Suppressor macrophage treated with lipopolysaccharide for 1 hour (primary cell): ENCODE measurements at places on chromosomes 12 and 14.

GRCh38 chr12:98489176-98489575 is 26.2 kb upstream of the TMPO start:
- DNase-seq, result no peak

DNA sequence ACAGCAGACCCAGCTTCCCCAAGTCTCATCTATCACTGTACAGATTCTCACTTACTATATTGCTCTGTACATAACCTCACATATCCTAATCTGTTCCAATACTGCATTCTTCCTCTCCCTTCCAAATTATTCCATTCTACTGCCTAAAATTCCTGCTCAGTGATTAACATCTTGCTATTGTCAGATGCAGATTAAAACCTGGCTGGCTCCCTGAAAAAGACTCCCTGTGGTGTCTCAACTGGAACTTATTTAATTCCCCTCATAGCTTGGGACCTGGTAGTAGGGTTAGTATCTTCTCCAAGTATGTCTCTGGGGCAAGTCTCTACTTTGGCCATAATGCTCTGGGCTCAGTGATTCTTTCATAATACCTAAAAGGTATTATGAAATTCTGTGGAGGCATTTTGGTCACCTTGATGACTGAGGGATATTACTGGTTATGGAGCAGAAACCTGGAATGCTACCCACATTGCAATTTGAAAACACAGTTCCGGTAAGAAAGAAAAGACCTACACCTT is 55.8 kb downstream of the PAWR start:
- no peak for DNase-seq

- peak; percentile 61 for DNase-seq
Measured at GRCh38 chr12:89514751-89515150, 9.8 kb downstream of the GALNT4 start.

DNA sequence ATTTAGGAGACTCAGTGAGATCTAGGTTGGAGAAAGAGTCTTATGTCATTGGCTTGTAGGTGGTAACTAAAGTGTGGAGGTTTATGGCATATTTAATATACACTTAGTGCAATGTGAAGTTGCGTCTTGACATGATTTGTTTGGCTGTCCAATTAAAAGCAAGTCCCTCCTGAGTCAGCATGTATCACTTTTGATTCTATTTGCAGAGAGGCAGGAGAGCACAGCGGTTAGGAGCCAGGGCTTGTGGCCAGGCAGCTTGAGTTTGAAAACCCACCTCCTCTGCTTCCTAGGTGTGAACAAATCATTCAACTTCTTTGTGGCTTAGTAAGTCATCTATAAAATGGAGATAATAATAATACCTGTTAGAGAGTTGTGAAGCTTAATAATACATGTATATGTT is 68.5 kb upstream of the OTX2 start:
- no peak for DNase-seq

DNA sequence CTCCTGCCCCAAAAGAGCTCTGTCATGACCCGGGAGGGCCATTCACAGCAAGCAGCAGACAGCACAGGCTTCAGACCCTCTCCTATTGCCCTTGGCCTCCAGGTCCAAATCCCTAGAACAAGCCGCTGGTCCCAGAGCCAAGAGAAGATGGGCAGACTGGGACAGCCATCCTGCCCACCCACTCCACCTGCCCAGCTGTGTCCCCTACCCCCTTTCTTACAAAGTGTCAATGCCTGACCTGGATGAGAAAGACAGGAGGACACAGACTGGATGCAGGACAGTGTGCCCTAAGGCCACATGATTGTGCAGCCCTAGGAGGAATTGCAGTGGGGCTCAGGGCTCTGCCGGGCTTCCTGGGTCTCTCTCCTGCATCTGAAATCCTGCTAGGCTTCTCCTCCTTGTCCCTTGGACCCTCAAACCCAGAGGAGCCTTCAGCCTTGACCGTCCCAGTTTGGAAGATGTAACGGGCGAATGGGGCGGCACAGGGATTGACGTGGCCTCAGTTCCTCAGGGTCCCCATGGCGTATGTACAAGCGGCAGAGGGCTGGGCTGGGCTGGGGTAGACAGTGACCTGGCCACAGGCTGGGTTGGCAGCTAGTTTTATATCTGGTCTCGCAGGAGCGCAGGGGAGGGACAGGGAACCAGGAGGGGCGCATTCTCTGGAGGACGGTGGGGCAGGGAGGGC is 27.1 kb upstream of the BCDIN3D start:
- no peak for DNase-seq

DNA sequence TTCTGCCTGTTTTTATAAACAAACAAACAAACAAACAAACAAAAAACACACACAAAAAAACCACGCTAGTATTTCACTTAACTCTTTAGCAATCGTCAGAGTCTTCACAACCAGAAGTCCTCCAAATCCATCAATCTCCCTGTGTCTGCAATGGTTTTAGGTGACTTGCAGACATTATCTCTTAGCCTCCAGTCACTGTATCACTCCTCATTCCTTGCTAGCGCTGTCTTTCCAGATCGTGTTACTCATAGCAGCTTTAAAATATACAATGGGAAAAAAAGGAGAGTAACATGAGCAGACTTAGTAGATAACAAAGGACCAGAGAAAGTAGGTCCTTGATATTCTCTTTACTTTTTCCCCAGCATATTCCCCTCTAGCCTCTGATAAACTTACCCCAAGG is 15.5 kb upstream of the ETNK1 start:
- no peak for DNase-seq

GRCh38 chr14:24074625-24075484 is 3.5 kb downstream of the CPNE6 start:
- DNase-seq, result peak; percentile 41

DNA sequence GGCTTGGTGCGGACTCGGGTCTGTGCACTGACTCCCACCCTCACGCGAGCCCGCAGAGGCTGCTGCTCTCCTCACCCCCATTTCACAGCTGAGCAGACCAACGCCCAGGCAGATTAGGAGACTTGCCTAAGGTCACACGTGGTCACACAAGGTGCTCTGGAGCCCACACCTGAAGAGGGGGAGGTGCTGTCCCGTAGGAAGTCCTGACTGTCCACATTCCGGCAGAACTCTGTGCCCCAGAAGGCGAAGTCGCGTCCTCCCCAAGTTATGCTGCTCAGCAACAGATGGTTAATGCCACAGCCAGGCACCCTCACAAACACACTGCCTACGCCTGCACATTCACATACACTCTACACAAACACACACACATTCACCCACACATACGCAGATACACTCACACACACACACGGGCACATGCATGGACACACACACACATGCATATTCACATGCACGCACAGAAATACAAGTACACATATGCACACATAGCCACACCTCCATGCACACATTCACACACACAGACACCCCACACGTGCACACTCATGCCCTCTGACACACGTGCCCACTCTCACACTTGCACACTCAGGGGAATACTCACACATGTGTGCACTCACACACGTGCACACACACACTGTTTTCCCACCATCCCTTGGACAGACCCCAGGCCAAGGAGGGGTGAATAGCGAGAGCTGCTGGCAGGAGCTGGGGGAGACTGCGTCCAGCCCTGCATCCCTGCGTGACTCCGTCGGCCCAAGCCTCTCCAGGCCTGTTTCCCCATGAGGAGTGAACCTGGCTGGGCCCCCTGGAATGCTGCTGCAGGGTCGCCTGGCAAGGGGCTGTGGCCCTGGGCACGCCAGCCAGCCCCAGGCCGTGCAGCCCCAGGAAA is 4.1 kb downstream of the C14orf180 start:
- DNase-seq, result no peak

DNA sequence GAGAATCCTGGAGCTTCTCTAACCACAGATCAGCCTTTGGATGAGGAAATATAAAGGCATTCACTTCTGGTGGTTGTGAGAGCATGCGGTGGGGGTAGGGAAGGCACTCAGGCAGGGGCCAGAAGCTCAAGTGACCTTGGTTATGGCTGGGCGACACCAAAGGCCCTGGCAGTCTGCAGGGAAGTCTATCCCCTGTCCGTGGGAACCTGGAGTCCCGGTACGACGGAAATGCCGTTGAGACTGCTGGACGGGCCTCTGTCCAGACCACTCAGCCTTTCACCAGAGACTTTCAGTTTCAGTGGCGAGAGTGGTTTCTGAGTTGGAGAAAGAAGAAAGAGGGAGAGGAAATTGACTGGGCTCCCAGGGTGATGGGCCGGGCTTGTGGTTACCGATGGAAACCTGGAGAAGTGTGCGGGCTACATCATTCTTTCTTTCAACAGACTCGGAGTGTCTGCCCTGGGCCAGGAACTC is 20.9 kb downstream of the ISCA2 start:
- peak; percentile 71 for DNase-seq

GRCh38 chr14:55272387-55272786 is 1.2 kb downstream of the FBXO34 start:
- DNase-seq, result no peak
